ENCODE measurements at places on chromosomes 12 and 14. TPM values are rescaled to one million over a fixed set of nuclear protein-coding genes. Genes with fewer than 3 reads are reported as not detected.
A peak's percentile ranks its signal among the peaks of the same experiment; 100 is the strongest.

Gene SLC48A1
- 11.9 TPM for total RNA-seq

Gene ASCL1
- not detected for total RNA-seq

Gene KRT78
- not detected for total RNA-seq

- no peak for DNase-seq
Measured at GRCh38 chr12:124509300-124509675, 58.1 kb downstream of the NCOR2 start.

DNA sequence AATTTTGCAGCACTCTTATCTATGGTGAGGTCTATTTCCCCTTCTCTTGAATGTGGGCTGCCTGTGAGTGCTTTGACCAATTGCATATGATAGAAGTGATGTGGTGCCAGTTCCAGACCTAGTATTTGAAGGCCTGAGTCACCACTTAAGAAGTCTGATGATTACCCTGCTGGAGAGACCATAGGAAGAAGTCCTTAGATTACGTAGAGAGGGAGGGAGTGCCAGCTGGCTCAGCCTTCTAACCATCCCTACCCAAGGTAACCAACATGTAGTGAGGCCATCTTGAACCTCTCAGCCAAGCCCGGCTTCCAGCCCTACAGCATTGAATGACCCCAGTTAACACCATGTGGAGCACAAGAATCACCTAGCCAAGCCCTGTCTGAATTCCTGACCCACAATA is 166.9 kb downstream of the NELL2 start:
- no peak for DNase-seq

- no peak for DNase-seq
Measured at GRCh38 chr12:31736472-31736871, 7.7 kb upstream of the AMN1 start.

DNA sequence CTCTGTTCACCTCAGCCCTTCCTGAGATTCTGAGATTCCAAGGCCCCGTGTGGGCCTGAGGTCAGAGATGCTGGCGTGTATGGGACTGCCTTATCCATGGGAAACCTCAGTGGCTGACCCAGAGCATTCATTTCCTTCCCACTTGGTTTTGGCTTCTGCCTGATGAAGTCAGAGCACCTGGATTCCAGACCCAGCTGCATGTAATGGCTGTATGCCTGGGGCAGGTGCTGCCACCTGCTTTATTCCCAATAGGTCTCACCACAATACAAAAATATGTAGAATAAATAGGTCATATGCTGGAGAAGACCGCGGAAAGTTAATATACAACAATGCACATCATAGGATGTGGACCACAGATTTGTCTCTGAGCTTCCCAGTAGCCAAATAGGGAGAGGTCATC is 25.6 kb downstream of the FIGNL2 start:
- no peak for DNase-seq

DNA sequence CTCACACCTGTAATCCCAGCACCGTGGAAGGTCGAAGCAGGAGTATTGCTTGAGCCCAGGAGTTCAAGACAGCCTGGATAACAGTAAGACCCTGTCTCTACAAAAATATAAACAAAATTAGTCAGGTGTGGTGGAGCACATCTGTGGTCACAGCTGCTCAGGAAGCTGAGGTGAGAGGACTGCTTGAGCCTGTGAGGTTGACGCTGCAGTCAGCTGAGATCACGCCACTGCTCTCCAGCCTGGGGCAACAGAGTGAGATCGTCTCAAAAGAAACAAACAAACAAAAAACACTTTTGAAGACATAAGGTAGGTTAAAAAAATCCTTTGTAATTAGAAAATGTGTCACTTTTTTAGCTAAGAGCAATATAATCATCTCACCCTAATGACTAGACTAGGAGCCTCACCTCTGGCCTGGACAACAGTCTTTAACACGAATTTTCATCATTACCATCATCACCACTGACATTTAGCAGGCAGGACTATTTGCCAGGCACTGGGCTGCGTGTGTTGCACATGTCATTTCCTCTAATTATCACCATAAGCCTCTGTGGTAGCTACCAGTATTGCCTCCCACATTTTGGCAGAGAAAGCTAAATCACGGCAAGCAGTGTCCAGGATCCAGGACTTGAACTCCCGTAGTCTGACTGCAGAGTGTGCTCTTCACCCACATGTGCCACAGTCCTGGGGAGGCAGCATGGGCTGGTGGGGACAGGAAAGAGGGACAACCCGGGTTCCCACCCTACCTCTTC is 4.6 kb upstream of the SYCP3 start:
- DNase-seq, result no peak

DNA sequence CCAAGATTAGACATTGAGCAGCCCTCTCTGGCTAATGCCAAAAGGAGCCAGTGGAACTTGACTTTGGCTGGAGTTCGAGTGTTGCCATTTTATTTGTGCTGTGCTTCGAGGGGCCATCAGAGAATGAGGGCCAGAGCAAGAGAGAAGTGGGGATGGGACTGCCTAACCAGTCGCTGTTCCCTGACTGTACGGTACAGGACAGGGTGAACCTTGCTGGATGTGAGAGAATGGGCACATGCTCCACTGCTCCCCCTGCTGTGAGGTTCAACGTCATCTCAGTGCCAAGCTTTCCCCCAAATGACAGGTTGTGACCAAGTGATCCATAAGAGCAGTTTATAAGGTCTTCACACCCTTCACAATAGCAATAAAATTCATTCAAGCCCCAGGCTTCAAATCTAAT is 55.1 kb upstream of the BCL11B start:
- no peak for DNase-seq

Gene AQP2
- not detected for total RNA-seq

Gene KLRB1
- not detected for total RNA-seq

GRCh38 chr12:128455851-128456250 is 188.9 kb downstream of the TMEM132C start:
- DNase-seq, result no peak

DNA sequence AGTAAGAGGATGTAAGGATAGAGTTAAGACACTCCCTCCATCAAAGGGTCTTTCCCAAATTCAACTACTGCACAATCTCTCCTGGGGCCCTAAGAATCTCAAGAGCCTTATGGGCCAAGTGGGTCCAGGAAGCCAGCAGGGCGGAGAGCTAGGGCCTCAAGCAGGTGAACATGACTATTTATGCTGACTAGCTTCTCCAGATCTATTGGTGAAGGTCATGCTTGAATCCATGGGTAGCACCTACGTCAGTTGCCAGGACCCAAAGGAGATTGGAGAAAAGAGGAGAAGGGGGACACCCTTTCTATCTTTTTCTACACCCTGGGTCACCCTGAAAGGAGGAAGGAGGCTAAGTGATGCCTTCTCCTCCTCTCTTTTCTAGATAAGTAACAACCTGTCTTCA is 534.2 kb upstream of the MIS18BP1 start:
- no peak for DNase-seq

GRCh38 chr14:68929623-68930307 is 49.3 kb downstream of the ACTN1 start:
- DNase-seq, result no peak

- no peak for DNase-seq
Measured at GRCh38 chr12:130764475-130765185, 48.5 kb upstream of the RIMBP2 start.

Gene NAA30
- 18.0 TPM for total RNA-seq

DNA sequence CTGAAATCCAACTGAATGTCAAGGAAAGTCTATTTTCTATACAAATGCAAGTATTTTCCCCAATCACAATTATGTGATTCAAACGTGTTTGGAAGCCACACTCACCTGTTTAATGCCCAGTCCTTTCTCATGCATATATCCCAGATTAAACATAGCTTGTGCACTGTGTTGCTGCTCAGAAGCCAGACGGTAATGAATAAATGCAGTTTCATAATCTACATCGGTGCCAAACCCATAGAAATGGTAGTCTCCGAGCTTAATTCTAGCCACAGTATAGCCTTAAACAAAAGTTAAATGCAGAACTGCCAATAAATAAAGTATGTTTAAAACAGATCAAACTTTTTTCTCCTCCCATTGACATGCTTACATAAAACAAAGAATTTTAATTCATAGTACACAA is 49.5 kb downstream of the SEL1L start:
- no peak for DNase-seq

- DNase-seq, result peak; percentile 45
Measured at GRCh38 chr12:6613776-6614512, 6.8 kb upstream of the CHD4 start.

DNA sequence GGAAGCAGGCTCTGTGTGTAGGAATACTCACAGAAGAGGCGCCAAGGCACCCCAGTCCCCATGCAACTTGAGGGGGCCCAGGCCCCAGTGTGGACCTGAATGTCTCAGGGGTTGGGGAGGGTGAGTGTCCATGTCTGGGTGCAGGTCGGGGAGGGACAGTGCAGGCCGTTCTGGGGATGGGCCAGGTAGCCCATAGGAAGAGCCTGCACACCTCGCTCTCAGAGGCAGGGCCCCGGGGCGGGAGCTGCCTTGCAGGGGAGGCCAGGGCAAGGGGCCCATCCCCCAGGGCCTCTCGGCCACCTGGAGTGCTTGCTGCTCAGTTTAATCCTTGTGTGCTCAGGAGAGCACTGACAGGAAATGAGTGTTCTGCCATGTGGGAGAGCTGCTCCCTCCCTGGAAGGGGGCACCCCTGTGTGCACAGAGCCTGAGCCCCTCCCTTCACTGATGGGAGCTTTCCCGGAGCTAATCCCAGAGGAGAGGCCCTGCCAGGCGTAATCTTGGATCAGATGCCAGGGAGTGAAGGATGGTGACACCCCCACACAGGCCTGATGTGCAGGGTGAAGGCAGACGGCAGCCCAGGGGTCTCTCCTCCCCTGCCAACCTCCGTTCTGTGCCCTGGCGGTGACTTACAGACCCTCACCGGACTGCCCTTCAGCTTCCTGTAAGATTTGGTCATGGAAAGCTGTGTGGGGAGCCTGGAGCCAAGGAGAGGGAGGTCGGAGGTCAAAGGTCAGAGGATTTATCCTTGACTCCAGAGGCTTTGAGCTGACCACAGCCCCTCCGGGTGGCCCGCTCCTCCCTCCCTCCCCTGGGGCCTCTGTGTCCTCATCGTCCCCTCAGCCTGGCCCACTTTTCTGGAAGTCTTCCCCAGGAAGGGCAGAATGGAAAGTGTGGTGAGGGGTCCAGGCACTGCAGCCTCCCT is 24.4 kb upstream of the FBRSL1 start:
- DNase-seq, result no peak

Gene APOLD1
- 31.4 TPM for total RNA-seq

DNA sequence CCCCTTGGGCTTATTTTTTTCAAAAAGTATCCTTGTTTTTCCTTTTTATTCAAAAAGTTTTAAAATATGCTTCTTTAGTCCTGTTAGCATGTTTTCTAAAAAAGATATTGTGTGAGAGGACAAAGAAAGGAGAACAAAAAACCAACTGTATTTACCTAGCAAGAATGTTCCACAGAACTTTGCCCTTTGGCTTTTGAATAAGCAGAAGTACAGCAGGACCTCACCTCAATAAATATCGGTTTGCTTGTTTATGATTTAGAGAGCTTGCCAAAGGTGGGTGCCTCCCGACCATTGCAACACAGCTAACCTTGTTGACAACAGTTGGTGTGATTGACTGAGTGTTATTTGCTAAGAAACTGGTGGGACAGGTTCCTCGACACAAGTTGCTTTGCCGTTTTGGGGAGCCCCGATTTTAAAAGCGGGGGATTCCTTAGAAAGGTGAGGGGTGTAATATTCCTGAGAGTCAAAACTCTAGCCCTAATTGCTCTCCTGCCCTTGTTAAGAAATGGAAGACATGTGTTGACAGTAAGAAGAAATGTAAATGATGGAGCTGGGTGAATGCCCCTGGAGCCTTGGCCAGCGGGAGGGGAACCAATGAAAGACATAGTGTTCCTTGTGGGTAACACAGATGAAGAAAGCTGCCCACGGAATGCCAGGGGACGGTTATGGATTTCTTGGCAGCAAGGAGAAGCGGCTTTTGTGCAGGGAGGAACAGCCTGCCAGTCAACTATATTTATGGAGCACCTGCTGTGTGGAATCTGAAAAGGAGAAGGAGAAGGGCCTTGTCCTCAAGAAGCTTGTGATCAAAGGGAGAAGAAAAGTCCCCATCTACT is 13.7 kb downstream of the MYBPC1 start:
- no peak for DNase-seq

Gene IL26
- total RNA-seq, result not detected

DNA sequence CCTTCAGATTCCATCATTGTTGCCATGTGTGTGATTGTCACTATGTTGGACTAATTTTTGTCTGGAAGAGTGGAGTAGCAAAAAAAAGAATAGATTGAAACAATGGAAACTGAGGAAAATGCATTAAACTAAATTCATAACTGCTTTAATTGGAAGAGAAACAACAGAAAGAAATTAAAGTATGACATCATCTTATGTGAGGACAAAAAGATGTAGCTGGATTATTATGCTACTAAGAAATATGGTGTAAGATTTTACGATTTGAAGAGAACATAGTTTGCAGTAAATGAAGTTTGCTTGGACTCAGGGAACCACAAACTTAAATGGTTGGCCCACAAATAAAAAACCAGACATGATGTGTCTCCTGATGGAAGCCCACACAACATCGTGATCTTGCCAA is 76.8 kb downstream of the PRKCH start:
- no peak for DNase-seq

Gene PDZRN4
- not detected for total RNA-seq

DNA sequence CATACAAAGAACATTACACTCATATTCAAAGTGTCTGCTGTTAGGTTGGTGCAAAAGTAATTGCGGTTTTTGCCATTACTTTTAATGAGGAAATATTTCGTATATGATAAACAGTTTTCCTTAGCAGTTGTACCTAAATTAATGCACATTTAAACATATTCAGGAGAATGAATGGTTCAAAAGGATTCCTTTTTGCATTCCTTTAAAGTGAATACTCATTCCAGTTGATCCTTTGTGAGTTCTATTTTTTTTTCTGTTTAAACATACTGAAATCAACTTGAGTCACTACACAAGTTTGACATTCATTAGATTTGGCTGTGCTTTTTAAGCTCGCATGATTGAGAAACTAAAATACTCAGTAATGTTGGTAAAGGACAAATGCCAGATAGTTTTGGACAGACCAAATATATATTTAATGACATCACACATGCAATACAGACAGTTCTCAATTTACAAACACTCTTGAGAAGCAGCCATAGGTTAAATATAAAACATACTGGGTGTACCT is 13.8 kb upstream of the SLC38A2 start:
- DNase-seq, result no peak

DNA sequence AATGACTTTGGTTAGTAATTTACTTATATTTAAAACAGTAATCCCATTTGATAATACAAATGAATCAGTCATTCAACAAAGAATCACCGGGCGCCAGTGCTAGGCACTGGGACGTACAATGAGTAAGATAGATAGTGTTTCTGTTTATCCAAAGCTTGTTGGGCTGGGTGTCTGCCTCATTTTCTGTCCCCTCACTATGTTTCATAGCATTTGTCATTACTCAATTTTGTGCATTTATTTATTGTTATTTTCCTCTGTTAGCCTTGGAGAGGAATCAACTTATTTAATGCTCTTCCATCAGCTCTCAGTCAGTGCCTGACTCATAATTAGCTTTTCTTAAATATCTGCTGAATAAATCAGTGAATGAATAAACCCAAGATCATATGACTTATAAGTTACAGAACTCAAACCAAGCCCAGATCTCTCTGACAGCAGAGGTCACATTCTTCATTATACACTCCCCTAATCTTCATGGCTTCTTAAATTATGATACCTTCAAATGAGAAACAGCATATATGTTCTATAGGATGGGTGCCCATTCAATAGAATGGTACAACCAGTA is 86.2 kb downstream of the TSPAN8 start:
- no peak for DNase-seq

Data from glomerular endothelial cell (primary cell).